Right renal pelvis (tissue), 4 donors: ENCODE measurements at places on chromosomes 1 and 21. TPM values are rescaled to one million over a fixed set of nuclear protein-coding genes. Genes with fewer than 3 reads are reported as not detected.

PSMD4 gene
- 135 TPM for polyA plus RNA-seq

CD48 gene
- polyA plus RNA-seq = 1.5 TPM

DNA sequence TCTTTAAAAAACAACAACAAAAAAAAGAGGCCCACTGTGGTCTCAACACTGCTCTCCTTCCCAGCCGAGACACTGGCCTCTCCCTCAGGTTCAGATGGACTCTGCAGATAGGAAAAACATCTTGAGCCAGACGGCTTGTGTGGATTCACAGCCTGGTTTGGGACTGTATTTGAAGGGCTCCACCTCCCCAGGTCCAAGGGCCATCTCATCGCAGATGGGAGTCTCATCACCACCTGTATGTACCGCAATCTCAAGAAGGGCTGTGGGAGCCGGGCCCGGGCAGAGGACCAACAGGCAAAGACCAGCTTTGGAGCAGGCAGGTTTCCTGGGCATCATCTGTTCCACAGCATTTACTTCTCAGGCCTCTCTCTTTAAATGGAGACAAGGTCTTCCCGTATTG lies 10.3 kb downstream of the ZBTB48 start:
- DNase-seq = no peak

DNA sequence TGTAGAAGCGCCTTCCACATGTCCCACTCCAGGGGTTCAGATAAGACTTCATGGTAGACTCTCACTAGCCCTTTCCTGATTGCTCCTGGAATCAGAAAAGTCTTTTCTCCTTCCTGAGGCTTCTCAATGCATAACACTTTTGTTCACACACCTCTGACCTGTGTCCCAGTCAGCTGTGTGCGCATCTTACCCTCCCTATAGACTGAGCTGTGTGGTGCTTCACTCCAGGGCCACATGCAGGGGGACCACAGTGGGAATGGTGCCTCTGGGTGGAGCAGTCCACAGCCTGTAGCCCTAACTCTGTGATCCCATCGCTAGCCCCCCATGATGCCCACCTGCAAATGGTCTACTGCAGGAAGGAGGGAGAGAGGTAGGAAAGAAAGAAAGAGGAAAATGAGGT lies 84.0 kb upstream of the TLR5 start:
- DNase-seq = no peak

DNA sequence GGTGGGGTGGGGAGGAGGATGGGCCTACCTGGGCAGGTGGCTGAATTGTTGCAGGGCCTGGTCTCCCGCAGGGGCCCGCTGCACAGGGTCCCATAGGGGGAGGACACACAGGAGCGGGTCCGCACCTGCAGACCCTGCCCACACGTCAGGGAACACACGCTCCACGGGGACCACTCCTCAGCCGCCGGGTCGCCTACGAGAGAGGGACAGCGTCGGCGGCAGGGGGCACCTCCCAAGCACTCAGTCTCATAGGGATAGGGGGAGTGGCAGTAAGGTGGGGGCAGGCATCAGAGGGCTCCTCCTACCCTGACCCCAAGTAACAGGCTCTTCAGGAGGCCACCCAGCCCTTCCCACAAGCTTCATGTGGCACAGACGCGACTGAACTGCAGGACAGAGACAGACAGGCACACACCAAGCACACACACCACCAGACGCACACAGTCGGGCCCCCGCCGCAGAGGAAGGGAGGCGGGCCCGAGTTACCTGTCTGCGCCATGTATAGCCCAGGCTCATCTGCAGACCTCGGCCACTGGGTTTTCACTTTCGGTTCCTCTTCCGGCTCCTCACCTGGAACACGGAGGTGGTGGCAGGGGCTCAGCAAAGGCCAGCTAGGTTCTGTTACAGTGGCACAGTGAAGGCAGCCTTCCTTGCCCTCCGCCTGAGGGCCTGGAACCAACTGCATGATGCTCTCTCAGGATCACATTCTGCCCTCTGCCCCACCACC lies 19.8 kb downstream of the ADGRB2 start:
- no peak for DNase-seq

KAZN gene
- polyA plus RNA-seq = 34.9 TPM

NTNG1 gene
- polyA plus RNA-seq = 31.0 TPM

DNA sequence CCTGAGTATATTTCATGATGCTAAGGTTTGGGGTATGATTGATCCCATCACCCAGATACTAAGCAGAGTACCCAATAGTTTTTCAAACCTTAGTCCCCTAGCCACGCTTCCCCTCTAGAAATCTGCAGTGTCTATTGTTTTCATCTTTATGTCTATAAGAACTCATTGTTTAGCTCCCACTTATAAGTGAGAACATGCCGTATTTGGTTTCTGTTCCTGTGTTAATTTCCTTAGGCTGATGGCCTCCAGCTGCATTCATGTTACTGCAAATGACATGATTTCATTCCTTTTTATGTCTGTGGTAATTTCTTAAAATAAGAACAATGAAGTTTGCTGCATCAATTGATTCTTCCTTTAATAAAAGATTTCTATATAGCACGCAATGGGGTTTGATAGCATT lies 301.3 kb downstream of the PLPP3 start:
- no peak for DNase-seq

HCRTR1 gene
- polyA plus RNA-seq = 0.19 TPM

- no peak for DNase-seq
Measured at GRCh38 chr1:6859415-6860343, 74.4 kb downstream of the CAMTA1 start.

GRCh38 chr1:179926850-179927205 lies 27.8 kb upstream of the CEP350 start:
- DNase-seq = no peak

NFYC gene
- 106 TPM for polyA plus RNA-seq

DNA sequence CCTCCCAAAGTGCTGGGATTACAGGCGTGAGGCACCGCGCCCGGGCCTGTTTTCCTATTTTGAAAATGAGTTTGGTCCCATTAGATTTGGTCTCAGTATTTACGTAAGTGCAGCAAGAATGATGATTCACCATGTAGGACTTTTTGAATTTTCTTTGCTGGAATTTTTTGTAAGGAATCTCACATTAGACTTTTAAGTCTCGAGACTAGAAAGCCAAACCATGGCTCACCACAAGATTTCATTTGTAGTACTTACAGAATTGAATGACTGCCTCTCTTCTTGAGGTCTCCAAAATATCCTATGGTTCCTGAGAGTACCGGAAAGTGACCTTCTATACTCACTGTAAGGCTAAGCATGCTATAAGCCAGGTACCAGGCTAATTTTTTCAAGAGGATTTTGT lies 325 bp downstream of the OR14A2 start:
- no peak for DNase-seq

DNA sequence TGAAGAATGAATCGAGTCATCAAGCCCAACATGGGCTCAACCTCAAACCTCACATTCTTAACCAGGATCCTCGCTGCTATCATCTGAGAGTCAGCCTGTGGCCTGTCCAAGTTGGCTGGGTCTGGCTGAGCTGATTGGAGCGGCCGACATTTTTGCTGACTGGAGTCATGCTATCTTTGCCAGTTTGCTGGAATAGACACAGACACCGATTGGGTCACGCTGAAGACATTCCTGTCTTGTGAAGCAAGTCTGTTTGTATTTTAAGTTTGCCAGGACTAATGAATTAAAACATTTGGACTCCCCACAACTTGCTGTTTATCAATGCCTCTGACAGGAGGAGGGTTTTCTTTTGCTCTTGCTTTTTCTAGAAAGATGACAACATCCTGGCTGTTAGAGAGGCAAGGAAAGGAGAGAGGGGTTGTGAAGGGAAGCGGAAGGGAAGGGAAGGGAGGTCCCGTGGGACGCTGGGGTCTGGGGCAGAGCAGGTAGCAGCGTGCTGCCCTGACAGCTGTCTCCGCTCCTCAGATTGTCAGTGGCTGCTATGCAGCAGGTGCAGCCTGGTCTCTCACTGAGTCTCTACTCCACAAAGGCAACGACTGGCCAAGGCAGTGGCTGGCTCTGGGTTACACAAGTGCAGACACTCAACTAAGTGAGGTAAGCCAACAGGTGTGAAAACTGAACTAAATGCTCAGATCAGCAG lies at the start of gene MAP3K7CL:
Gene MAP3K7CL (plus strand): TSS at position 375 of the 700 bp plus-strand sequence. CDS start 2,701 bp downstream, outside the sequence.
- DNase-seq = no peak

- DNase-seq = no peak
Measured at GRCh38 chr1:173297798-173298391, 90.8 kb upstream of the TNFSF4 start.

TSSK3 gene
- 4.3 TPM for polyA plus RNA-seq

DNA sequence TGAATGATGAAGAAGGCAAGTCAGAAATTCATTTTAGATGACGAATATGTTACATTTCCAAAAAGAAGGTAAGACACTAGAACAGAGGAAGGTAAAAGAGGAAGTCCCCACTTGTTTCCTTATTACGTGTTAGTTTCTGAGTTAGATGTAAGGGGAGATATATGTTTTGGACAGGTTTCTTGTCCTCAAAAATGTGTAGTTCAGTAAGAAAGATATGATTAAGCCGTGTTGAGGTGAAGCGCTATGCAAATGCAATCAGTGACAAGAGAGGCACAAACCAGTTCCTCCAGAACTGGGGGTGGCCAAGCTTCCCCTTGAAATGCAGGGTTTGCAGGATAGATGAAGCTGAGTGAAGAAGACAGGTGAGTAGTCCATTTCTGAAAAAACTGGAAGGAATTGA lies 293.3 kb upstream of the RUNX1 start:
- DNase-seq = no peak

DNA sequence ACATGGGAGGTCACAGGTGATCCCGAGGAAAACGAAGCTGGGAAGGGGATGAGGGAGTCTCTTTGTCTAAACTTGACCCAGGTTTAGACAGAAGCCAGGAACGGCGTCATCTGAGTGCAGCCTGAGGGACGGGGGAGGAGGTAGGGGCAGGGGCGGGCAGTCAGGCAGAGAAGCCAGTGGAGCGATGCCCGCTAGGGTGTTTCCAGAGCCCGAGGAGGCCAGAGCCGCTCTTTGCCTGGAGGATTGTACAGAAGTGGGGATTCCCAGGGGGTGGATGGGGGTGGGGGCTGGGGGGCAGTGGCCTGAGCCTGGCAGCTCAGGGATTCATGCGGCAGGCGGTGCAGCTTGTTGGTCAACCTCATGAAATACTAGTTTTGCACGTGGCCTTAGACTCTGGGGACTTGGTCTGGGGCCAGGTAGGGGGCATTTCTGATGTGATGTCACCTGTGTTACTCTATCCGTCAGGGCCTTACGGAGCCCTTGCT lies 58.4 kb downstream of the VPS26C start:
- DNase-seq = peak; percentile 46

DNA sequence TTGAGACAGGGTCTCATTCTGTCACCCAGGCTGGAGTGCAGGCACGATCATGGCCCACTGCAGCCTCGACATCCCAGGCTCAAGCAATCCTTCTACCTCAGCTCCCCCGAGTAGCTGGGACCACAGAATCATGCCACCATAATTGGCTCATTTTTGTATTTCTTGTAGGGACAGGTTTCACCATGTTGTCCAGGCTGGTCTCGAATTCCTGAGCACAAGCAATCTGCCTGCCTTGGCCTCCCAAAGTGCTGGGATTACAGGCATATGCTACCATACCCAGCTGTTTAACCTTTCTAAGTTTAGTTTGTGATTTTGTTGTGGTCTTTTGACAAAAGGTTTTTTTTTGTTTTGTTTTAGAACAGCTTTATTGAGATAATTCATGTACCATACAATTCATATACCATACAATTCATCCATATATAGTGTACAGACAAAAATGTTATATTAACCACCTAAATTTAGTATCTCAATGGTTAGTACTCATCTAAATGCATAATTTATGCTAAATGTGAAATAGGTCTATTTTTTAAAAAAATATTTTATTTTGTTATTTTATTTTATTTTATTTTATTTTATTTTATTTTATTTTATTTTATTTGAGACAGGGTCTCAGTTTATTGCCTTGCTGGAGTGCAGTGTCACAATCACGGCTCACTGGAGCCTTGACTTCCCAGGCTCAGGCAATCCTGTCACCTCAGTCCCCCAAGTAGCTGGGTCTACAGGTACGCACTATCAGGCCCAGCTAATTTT lies 8.9 kb downstream of the ZMPSTE24 start:
- DNase-seq = no peak

DNA sequence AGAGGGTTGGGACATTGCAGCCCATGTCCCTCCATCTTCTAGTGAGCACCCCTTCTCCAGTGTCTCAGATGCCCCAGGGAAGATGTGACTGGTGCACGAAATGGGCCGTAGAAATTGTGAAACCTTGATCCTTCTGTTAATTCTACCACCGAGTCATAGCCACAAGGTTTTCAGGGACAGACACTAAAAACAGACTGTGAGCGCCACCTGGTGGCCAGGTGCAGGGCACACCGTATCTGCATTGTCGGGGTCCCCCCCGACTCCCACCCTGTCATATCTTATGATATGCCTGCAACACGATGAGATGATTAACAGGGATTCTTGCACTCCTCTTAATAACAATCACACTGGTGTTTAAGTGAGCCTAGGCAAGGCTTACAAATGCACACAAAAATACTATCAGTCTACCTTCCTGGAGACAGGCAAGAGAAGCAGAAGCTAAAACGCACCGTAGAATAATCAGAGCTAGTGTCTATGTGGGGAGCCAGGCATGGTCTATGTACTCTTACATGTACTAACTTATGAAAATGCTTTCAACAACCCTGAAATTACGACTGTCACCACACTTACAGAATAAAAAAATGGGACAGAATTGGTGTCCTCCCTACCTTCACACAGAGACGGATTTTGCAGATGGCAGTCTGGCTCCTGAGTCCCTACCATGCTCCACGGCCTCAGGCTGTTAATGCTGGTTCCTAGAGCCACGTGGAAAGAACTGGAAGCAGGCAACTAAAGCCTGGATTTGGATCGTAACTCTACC lies 57.9 kb downstream of the FHAD1 start:
- no peak for DNase-seq

IL20 gene
- polyA plus RNA-seq = not detected

GRCh38 chr1:25246600-25247023 lies 642 bp downstream of the RSRP1 start:
- DNase-seq = no peak

GJB5 gene
- polyA plus RNA-seq = 0.54 TPM

- no peak for DNase-seq
Measured at GRCh38 chr1:31699341-31699891, 4.4 kb downstream of the COL16A1 start.

LEMD1 gene
- 3.5 TPM for polyA plus RNA-seq

DNA sequence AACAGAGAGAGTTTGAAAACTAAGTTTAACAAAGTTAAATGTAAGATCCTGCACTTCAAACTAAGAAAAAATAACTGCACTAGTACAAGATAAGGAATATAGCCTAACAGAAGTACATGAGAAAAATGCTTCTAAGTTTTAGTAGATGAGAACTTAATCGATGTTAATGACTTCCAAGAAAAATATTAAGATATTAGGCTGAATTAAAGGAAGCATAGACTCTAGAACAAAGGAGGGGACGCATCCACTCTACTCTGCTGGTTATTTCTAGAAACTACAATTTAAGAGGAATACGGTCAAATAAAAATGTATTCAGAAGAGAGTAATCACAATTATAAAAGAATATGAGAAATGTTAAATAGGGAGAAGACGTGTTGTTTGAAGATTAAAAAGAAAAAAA lies 46.3 kb upstream of the SLC16A1 start:
- no peak for DNase-seq

DNA sequence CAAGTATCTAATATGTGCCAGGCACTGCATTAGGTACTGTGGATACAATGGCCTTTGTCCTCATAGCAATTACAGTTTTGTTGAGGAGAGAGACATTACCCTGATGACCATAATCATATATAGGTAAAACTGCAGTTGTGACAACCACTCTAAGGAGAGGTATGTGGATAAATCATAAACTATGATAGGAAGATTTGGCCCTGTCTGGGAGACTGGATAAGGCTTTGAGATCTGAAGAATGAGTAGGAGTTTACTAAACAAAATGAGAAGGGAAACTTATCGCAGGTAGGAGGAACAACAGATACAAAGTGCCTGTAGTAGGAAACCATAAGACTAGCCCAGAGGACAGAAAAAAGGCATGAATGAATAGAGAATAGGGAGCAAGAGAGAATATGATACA lies 4.4 kb downstream of the TMCO1 start:
- no peak for DNase-seq
